ENCODE measurements at places on chromosomes 6 and 20. TPM values are rescaled to one million over a fixed set of nuclear protein-coding genes. Genes with fewer than 3 reads are reported as not detected.

ECI2 gene
- total RNA-seq: 12.5 TPM

DUSP15 gene
- total RNA-seq: not detected

ZSWIM1 gene
- 11.9 TPM for total RNA-seq

GMPR gene
- 0.58 TPM for total RNA-seq

ZSCAN31 gene
- 1.5 TPM for total RNA-seq

NCR2 gene
- not detected for total RNA-seq

PNPLA1 gene
- not detected for total RNA-seq

FERMT1 gene
- total RNA-seq: 0.51 TPM

LINC00237 gene
- total RNA-seq: not detected

TP53TG5 gene
- not detected for total RNA-seq

CLVS2 gene
- not detected for total RNA-seq

ABHD16B gene
- total RNA-seq: not detected

CLPSL2 gene
- total RNA-seq: not detected

TUBB1 gene
- total RNA-seq: not detected

C6orf15 gene
- total RNA-seq: not detected

All from activated T-cell treated with anti-CD3 and anti-CD28 coated beads, Interleukin-2, amount 50 U/mL, for 4 hours (primary cell).